PC-9 (cell line): ENCODE measurements at places on chromosomes 16 and 17.
A peak's percentile ranks its signal among the peaks of the same experiment; 100 is the strongest.

DNA sequence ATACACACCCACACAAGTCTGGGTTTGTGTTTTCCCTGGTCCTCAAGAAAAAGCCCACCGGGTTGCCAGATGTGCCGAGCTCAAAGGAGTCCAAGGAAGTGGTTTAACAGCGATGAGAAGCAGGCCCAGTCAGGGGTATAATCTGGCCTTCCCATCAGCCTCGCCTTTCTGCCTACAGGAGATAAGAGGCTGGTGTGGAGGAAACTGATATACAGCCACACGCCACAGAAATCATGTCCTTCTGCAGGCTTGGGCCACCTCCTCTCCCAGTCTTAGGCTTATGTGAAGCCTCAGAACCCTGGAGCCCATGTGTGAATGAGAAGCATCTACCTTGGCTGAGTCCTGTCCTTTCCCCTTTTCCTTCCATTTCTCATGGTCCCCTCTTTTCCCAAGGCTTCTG, 43.6 kb upstream of the MMP2 start:
- peaks cover 19% of the 10 kb centered on the region for H3K4me1 ChIP-seq
- no peak overlapping the region for H3K4me3 ChIP-seq
- H3K27me3 ChIP-seq = peaks cover 3% of the 10 kb centered on the region; the same call in 1 of the 2 replicates
- no peak overlapping the region for H3K27ac ChIP-seq

- DNase-seq = no peak
- H3K27ac ChIP-seq = no peak overlapping the region
- H3K4me1 ChIP-seq = no peaks in the 10 kb centered on the region
- peaks cover 18% of the 10 kb centered on the region; the same call in 1 of the 2 replicates for H3K36me3 ChIP-seq
- H3K4me3 ChIP-seq = no peak overlapping the region
Observed at GRCh38 chr17:50379351-50380132, 6.5 kb downstream of the EME1 start.

DNA sequence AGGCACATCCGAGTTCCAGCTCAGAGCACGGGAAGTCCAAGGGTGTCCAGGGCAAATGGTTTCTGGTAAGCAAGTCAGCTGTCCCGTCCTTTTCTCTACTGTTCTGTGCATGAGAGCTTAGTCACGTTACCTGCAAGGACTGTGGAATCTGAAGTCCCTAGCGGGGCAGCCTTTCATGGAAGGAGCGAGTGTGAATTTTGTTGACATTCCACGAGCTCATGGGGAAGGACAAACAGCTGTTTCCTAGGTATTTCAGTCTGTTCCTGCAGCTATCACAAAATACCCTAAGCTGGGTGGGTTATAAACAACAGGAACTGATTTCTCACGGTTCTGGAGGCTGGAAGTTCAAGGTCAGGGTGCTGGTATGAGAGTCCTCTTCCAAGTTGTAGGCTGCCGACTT, 109.2 kb downstream of the SDR42E1 start:
- no peak overlapping the region for H3K27ac ChIP-seq
- no peaks in the 10 kb centered on the region for H3K36me3 ChIP-seq
- no peaks in the 10 kb centered on the region for H3K4me1 ChIP-seq
- no peak overlapping the region for H3K4me3 ChIP-seq

- H3K27ac ChIP-seq = no peak overlapping the region
- H3K4me3 ChIP-seq = no peak overlapping the region
- no peaks in the 10 kb centered on the region for H3K36me3 ChIP-seq
Observed at GRCh38 chr16:50762241-50762640, 20.4 kb downstream of the CYLD start.

DNA sequence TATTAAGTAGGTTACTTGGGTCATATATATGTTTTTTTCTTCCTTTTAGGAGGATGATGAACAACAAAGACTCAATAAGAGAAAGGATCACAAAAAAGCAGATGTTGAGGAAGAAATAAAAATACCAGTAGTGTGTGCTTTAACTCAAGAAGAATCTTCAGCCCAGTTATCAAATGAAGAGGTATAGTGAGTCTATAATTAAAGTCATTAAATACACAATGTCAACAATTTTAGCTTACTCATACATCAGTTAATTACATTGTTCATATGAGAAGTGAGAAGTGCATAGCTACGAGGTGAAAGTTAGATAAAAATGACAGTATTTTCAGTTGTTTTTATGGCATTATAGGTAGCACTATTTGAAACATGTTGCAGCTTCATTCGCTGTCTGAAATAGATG, 65.2 kb downstream of the NUP88 start:
- no peak overlapping the region for H3K4me3 ChIP-seq
- DNase-seq = no peak
- H3K27ac ChIP-seq = no peak overlapping the region
- H3K36me3 ChIP-seq = no peaks in the 10 kb centered on the region
- H3K4me1 ChIP-seq = peaks cover 13% of the 10 kb centered on the region

GRCh38 chr17:13152501-13152900, 134.7 kb upstream of the ELAC2 start:
- H3K36me3 ChIP-seq = no peaks in the 10 kb centered on the region
- no peak overlapping the region for H3K4me3 ChIP-seq
- no peak overlapping the region for H3K27ac ChIP-seq
- no peaks in the 10 kb centered on the region; the same call in 1 of the 2 replicates for H3K27me3 ChIP-seq
- no peak for DNase-seq
- H3K4me1 ChIP-seq = no peaks in the 10 kb centered on the region

- peaks cover 59% of the 10 kb centered on the region for H3K27me3 ChIP-seq
- H3K27ac ChIP-seq = no peak overlapping the region
- H3K4me3 ChIP-seq = no peak overlapping the region
- DNase-seq = no peak
- H3K4me1 ChIP-seq = no peaks in the 10 kb centered on the region
Observed at GRCh38 chr16:66254751-66255150, 111.7 kb upstream of the CDH5 start.

DNA sequence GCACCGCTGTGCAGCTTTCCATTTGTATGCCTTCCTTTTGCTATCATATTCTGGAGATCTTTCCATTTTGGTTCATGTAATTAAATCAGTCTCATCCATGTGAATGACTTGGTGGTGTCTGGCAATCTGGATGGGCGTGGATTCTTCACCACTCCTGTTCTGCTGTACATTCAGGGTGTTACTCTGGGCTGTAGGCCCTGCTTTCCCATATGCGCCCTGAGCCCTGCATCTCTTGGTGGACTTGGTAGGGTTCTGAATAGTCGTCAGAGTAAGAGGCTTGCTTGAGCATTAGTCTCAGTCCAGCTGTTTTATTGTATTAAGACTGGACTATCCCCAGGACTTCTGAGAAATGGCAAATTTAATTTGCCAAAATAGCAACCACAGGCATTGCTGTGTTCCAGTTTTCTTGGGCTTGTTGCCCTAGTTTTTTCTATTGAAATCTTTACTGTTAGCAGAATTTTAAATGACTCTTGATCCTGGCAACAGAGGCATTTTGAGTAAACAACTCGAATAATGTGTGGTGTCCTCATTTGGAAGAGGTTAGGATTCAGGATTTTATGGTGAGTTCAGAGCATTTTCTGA, 14.9 kb downstream of the BANP start:
- peak; percentile 10 for DNase-seq
- H3K36me3 ChIP-seq = 0 out of 2 replicates have a peak, but pooled peaks cover 3% of the 10 kb centered on the region
- no peak overlapping the region for H3K27ac ChIP-seq
- no peaks in the 10 kb centered on the region for H3K4me1 ChIP-seq
